ENCODE measurements at places on chromosomes 12 and 14.
A peak's percentile ranks its signal among the peaks of the same experiment; 100 is the strongest.

DNA sequence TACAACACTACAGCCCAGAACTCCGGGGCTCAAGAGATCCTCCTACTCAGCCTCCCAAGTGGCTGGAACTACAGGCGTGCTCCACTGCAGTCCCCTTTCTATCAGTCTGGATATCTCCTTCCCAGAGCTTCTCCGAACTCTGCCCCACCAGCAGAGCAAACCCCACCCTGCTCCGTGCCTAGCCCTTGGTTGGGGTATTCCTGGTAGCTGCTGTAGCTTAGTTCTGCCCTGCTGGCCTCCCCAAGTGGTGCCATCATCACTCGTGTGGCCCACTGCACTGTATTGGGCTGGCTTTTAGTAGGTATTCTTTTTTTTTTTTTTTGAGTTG lies 9.5 kb downstream of the HSP90AA1 start:
- no peak for DNase-seq
- no peak overlapping the region for H3K4me3 ChIP-seq
- peaks cover 39% of the 10 kb centered on the region for H3K36me3 ChIP-seq
- no peaks in the 10 kb centered on the region for H3K27me3 ChIP-seq
- no peak overlapping the region for H3K27ac ChIP-seq

GRCh38 chr12:123237646-123238329 lies 4.6 kb downstream of the MTRFR start:
- no peak overlapping the region for H3K4me3 ChIP-seq
- H3K4me1 ChIP-seq, result peaks cover 46% of the 10 kb centered on the region
- no peaks in the 10 kb centered on the region for H3K27me3 ChIP-seq
- H3K36me3 ChIP-seq, result peaks cover 13% of the 10 kb centered on the region
- DNase-seq, result peak; percentile 86

GRCh38 chr12:106841510-106842302 lies 67.2 kb downstream of the RIC8B start:
- H3K4me1 ChIP-seq, result peaks cover 25% of the 10 kb centered on the region
- peaks cover 42% of the 10 kb centered on the region for H3K36me3 ChIP-seq
- DNase-seq, result peak; percentile 77

GRCh38 chr14:32897698-32898064 lies 41.0 kb upstream of the NPAS3 start:
- no peaks in the 10 kb centered on the region for H3K4me1 ChIP-seq
- DNase-seq, result no peak
- peak overlapping the region; percentile 68 for H3K27ac ChIP-seq
- no peaks in the 10 kb centered on the region for H3K36me3 ChIP-seq
- H3K4me3 ChIP-seq, result peak overlapping the region; percentile 49
- no peaks in the 10 kb centered on the region for H3K27me3 ChIP-seq

DNA sequence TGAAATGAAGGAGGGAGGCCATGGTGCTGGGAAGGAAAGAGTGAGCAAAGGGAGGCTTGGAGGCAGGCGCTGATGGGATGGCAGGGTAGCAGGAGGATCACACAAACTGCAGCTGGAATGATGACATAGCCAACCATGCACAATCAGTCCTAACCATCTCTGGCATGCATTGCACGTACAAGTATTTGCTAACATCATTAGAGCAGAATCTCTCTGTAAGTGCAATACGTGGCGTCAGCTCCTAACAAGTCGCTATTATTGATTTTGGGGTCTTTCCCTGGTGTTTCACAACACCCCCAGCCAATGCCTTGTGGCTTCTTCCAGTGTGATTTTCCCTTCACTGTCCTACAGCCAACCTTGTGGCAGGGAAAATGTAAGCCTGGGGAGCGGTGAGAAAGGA lies 18.5 kb downstream of the BDKRB1 start:
- H3K4me3 ChIP-seq, result no peak overlapping the region
- H3K4me1 ChIP-seq, result peaks cover 23% of the 10 kb centered on the region
- H3K27me3 ChIP-seq, result no peaks in the 10 kb centered on the region
- H3K27ac ChIP-seq, result peak overlapping the region; percentile 68
- DNase-seq, result no peak
- no peaks in the 10 kb centered on the region for H3K36me3 ChIP-seq

- H3K36me3 ChIP-seq, result peaks cover 13% of the 10 kb centered on the region
- H3K4me1 ChIP-seq, result peaks cover 96% of the 10 kb centered on the region
- H3K4me3 ChIP-seq, result peak overlapping the region; percentile 28
- DNase-seq, result no peak
- H3K27me3 ChIP-seq, result no peaks in the 10 kb centered on the region
Measured at GRCh38 chr12:47808574-47809365, 10.9 kb downstream of the HDAC7 start.
